ENCODE measurements at places on chromosomes 1 and 21. TPM values are rescaled to one million over a fixed set of nuclear protein-coding genes. Genes with fewer than 3 reads are reported as not detected.
A peak's percentile ranks its signal among the peaks of the same experiment; 100 is the strongest.

DNA sequence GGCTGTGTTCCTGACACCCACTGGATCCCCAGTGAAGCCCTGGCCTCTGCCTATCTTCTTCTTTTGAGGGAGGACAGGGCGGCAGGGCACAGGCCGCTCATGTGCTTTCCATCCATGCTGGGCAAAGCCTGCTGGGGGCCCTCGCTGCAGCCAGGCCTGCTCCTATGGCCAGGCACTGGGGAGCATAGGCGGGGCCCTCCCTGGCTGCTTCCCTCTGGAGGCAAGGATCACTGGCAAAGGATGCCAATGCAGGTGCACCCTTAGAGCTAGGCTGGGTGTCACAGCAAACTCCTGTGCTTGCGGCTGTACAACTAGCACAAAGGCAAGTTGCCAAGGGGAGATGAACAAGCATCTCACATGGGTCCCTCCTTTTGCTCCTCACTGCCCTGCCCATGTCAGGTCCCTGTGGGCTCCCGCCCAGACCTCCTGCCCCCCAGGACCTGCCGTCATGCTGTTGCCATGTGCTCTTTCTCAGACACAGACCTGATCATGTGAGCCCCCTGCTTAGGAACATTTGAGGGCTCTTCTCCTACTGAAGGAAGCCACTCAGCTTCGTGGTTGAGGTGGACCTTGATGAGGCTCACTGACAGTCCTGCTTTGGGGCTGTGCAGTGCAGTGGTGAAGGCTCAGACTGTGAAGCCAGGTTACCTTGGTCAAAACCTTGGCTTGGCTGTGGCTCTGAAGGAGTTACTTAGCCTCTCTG, 393.6 kb downstream of the PTPRU start:
- no peak overlapping the region for H3K27ac ChIP-seq
- H3K4me1 ChIP-seq: peaks cover 11% of the 10 kb centered on the region
- H3K4me3 ChIP-seq: no peak overlapping the region
- no peaks in the 10 kb centered on the region for H3K36me3 ChIP-seq
- DNase-seq: no peak

GRCh38 chr21:44606495-44606894, 5.4 kb upstream of the KRTAP10-8 start:
- peaks cover 20% of the 10 kb centered on the region for H3K27me3 ChIP-seq
- no peak for DNase-seq
- no peaks in the 10 kb centered on the region for H3K36me3 ChIP-seq
- H3K27ac ChIP-seq: no peak overlapping the region
- no peaks in the 10 kb centered on the region for H3K4me1 ChIP-seq

DNA sequence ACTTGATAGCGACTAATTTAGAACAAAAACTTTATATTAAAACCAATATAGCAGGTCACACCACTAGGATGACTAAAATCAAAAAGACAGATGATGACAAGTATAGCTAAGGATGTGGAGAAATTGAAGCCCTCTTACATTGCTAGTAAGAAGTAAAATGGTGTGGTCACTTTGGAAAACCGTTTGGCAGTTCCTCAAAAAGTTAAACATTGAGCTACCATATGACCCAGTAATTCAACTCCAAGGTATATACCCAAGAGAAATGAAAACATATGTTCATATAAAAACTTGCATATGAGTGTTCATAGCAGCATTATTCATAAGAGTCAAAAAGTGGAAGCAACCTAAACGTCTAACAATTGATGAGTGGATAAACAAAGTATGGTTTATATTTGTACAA, 13.0 kb upstream of the SERINC2 start:
- no peaks in the 10 kb centered on the region for H3K27me3 ChIP-seq
- no peak for DNase-seq
- H3K4me1 ChIP-seq: peaks cover under 1% of the 10 kb centered on the region
- no peak overlapping the region for H3K4me3 ChIP-seq
- H3K27ac ChIP-seq: no peak overlapping the region

GRCh38 chr1:209885403-209886218, 52.4 kb upstream of the SYT14 start:
- no peak overlapping the region for H3K4me3 ChIP-seq
- H3K27me3 ChIP-seq: peaks cover 29% of the 10 kb centered on the region
- DNase-seq: no peak
- H3K27ac ChIP-seq: no peak overlapping the region

- H3K27me3 ChIP-seq: peaks cover 10% of the 10 kb centered on the region
- peaks cover 1% of the 10 kb centered on the region for H3K36me3 ChIP-seq
- peaks cover 41% of the 10 kb centered on the region for H3K4me1 ChIP-seq
- no peak overlapping the region for H3K27ac ChIP-seq
- no peak for DNase-seq
Measured at GRCh38 chr21:43192501-43193081, 23.8 kb downstream of the CRYAA start.

- peak overlapping the region; percentile 74 for H3K4me3 ChIP-seq
- no peaks in the 10 kb centered on the region for H3K36me3 ChIP-seq
- H3K27ac ChIP-seq: no peak overlapping the region
- peaks cover 44% of the 10 kb centered on the region for H3K4me1 ChIP-seq
Measured at GRCh38 chr1:217135987-217136894, 413.0 kb upstream of the ESRRG start.

GRCh38 chr21:9763306-9763705, 758.1 kb upstream of the TPTE start:
- no peaks in the 10 kb centered on the region for H3K4me1 ChIP-seq
- H3K4me3 ChIP-seq: no peak overlapping the region
- no peaks in the 10 kb centered on the region for H3K27me3 ChIP-seq

- H3K4me3 ChIP-seq: no peak overlapping the region
- H3K4me1 ChIP-seq: peaks cover 20% of the 10 kb centered on the region
- DNase-seq: no peak
- H3K36me3 ChIP-seq: peaks cover 40% of the 10 kb centered on the region
Measured at GRCh38 chr1:151309811-151310323, 17.3 kb downstream of the PI4KB start.

GRCh38 chr21:29237110-29238052, 61.3 kb upstream of the BACH1 start:
- no peaks in the 10 kb centered on the region for H3K27me3 ChIP-seq
- H3K4me3 ChIP-seq: no peak overlapping the region
- H3K27ac ChIP-seq: no peak overlapping the region
- no peak for DNase-seq
- peaks cover 20% of the 10 kb centered on the region for H3K4me1 ChIP-seq
- H3K36me3 ChIP-seq: no peaks in the 10 kb centered on the region

- H3K4me1 ChIP-seq: peaks cover 13% of the 10 kb centered on the region
- no peak overlapping the region for H3K4me3 ChIP-seq
- no peaks in the 10 kb centered on the region for H3K27me3 ChIP-seq
Measured at GRCh38 chr1:197951089-197951488, 33.9 kb downstream of the LHX9 start.

- H3K4me1 ChIP-seq: peaks cover 10% of the 10 kb centered on the region
- H3K27ac ChIP-seq: no peak overlapping the region
- no peak overlapping the region for H3K4me3 ChIP-seq
Measured at GRCh38 chr1:211705467-211706091, 30.2 kb upstream of the NEK2 start.

GRCh38 chr1:63693944-63694571, 79.8 kb upstream of the ROR1 start:
- no peak for DNase-seq
- H3K27ac ChIP-seq: no peak overlapping the region
- peaks cover 19% of the 10 kb centered on the region for H3K4me1 ChIP-seq
- H3K36me3 ChIP-seq: no peaks in the 10 kb centered on the region
- no peaks in the 10 kb centered on the region for H3K27me3 ChIP-seq

DNA sequence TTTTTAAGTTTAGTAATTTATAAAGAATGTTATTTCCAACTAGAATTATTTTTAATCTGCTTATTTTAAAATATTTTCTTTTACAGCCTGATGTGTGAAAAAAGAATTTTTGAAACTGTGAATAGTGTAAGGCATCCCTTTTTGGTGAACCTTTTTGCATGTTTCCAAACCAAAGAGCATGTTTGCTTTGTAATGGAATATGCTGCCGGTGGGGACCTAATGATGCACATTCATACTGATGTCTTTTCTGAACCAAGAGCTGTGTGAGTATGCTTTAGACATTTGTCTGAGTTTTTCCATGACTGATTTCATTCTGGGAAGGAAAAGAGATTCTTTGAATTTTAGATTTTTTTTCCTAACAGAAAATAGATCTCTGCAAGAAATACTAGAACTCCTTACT, 77.9 kb downstream of the GTF2B start:
- no peak for DNase-seq
- H3K27me3 ChIP-seq: no peaks in the 10 kb centered on the region
- no peak overlapping the region for H3K27ac ChIP-seq
- no peak overlapping the region for H3K4me3 ChIP-seq
- peaks cover 33% of the 10 kb centered on the region for H3K36me3 ChIP-seq

GRCh38 chr1:65440322-65440900, 19.9 kb downstream of the LEPR start:
- DNase-seq: no peak
- H3K27me3 ChIP-seq: no peaks in the 10 kb centered on the region
- no peak overlapping the region for H3K27ac ChIP-seq
- H3K4me1 ChIP-seq: peaks cover 27% of the 10 kb centered on the region
- peaks cover 5% of the 10 kb centered on the region for H3K36me3 ChIP-seq
- H3K4me3 ChIP-seq: no peak overlapping the region

DNA sequence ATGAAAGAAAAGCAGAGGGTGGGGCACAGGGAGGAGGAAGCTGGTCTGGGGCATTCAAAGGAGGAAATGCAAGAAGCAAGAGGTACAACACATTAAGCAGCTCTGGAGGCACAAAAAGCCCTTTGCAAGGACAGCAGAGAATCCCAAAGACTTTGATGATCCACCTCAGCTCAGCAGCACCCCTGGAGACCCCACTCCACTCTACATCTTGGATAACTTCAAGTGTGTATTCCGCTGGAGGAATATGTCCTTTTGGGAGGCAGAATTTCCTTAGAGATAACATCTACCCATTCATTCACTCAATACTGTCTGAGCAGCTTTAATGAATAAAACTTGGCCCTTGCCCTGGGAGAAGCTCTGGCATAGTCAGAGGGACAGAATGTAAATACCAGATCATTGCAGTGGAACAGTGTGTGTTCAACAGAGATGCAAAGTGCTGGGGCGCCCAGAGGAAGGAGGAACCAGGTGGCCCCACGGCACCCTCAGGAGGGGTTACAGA, 599.7 kb downstream of the KIF26B start:
- H3K36me3 ChIP-seq: peaks cover 13% of the 10 kb centered on the region
- H3K4me1 ChIP-seq: peaks cover 27% of the 10 kb centered on the region
- no peaks in the 10 kb centered on the region for H3K27me3 ChIP-seq
- H3K27ac ChIP-seq: no peak overlapping the region

DNA sequence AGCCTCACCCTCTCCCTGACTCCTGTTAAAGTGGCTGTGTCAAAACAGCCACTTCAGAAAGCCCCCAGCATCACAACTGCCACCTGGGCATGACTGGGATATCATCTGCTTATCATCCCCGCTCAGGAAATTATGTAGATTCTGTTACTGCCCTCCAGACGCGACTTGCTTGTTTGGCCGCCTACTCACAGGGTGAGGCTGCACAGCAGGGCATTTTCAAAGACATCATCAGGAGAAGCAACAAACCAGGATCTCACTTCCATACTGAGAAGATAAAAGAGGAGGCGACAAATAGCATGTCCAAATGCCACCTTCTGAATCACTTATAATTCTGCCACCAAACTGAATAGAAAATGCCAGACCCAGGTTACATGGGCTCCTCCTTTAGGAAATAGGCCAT, 94.8 kb downstream of the MIS18A start:
- no peaks in the 10 kb centered on the region for H3K4me1 ChIP-seq
- H3K27me3 ChIP-seq: peaks cover 36% of the 10 kb centered on the region

- H3K4me3 ChIP-seq: no peak overlapping the region
- H3K4me1 ChIP-seq: peaks cover 4% of the 10 kb centered on the region
- no peak overlapping the region for H3K27ac ChIP-seq
- DNase-seq: no peak
Measured at GRCh38 chr1:87933171-87933570, 604.5 kb downstream of the LMO4 start.

- DNase-seq: no peak
- peaks cover 32% of the 10 kb centered on the region for H3K4me1 ChIP-seq
- peaks cover 3% of the 10 kb centered on the region for H3K27me3 ChIP-seq
- no peak overlapping the region for H3K27ac ChIP-seq
- no peaks in the 10 kb centered on the region for H3K36me3 ChIP-seq
Measured at GRCh38 chr1:170720661-170721060, 56.7 kb downstream of the PRRX1 start.

GRCh38 chr1:87113313-87113712, 198.9 kb downstream of the HS2ST1 start:
- H3K36me3 ChIP-seq: no peaks in the 10 kb centered on the region
- H3K4me1 ChIP-seq: peaks cover 24% of the 10 kb centered on the region
- no peak for DNase-seq

- no peaks in the 10 kb centered on the region for H3K4me1 ChIP-seq
- H3K27ac ChIP-seq: no peak overlapping the region
- H3K36me3 ChIP-seq: peaks cover 70% of the 10 kb centered on the region
- H3K27me3 ChIP-seq: no peaks in the 10 kb centered on the region
Measured at GRCh38 chr21:32347977-32348376, 44.8 kb downstream of the URB1 start.

- H3K4me3 ChIP-seq: no peak overlapping the region
- no peak overlapping the region for H3K27ac ChIP-seq
- no peaks in the 10 kb centered on the region for H3K4me1 ChIP-seq
- no peaks in the 10 kb centered on the region for H3K36me3 ChIP-seq
- peaks cover 12% of the 10 kb centered on the region for H3K27me3 ChIP-seq
Measured at GRCh38 chr1:157659576-157660247, 40.9 kb downstream of the FCRL3 start.

DNA sequence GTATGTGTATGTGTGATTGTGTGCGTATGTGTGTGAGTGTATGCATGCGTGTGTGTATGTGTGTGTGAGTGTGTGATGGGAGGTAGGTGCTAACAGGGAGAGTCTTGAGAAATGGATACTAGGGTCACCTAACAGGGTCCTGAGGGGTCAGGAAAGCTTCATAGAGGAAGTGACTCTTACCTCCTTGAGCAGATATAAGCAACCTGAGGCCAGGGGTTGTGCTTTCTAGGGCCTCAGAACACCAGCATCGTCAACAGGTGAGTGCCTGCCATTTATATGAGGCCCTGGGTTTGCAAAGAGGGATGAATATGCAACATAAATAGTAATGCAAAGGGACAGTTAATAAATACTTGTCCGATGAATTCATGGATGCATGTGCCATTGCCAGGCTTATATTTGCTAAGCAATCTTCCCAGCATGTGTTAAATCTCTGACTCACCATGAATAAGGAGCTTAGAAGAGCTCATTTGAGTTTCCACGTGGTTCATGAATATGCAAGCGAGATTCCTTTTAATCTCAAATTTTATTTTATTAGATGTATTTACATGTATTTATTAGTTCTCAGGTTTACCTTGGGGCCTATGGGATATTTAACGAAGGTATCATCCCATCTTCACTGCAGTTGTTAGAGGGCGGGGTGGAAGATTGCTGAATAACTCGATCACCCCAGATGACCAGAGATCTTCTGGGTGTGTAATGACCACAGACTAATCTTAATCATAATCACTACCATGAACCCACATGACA, 438.3 kb downstream of the CAMTA1 start:
- DNase-seq: no peak
- H3K27ac ChIP-seq: no peak overlapping the region
- H3K4me1 ChIP-seq: no peaks in the 10 kb centered on the region
- no peak overlapping the region for H3K4me3 ChIP-seq

The PADI6 gene
- total RNA-seq: not detected

The RGS18 gene
- total RNA-seq: not detected

The EVA1C gene
- 3.8 TPM for total RNA-seq

The SELP gene
- total RNA-seq: 0.65 TPM

The TP73 gene
- total RNA-seq: 1.4 TPM

The CCNL2 gene
- total RNA-seq: 423 TPM

The CD247 gene
- 0.36 TPM for total RNA-seq

The MIXL1 gene
- total RNA-seq: 3.4 TPM
